ENCODE measurements at places on chromosomes 5 and 9. TPM values are rescaled to one million over a fixed set of nuclear protein-coding genes. Genes with fewer than 3 reads are reported as not detected.

GRCh38 chr9:73426269-73426668, 274.6 kb downstream of the ANXA1 start:
- H3K4me1 ChIP-seq: no peaks in the 10 kb centered on the region
- H3K27me3 ChIP-seq: no peaks in the 10 kb centered on the region
- H3K27ac ChIP-seq: no peak overlapping the region
- H3K4me3 ChIP-seq: no peak overlapping the region
- DNase-seq: no peak

Gene HACD4
- total RNA-seq: 13.5 TPM

DNA sequence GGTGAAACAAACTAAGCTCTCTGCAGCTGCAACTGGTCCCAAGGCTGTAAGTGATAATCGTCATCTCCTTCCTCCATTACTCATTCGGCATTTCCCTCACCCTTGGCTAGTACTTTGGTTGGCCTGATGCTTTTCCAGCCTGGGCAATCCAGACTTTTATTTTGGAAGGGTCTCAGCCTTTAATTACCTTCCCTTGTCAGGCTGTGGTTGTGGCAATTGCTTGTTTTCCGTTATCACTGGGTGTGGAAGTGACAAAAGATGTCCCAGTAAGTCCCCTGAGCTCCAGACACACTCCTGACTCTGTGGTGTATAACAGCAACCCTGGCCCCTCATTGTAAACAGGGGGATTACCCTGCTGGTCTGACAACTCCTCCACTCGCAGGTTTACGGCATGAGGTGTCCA, 6.3 kb upstream of the FAF2 start:
- H3K27me3 ChIP-seq: no peaks in the 10 kb centered on the region
- H3K36me3 ChIP-seq: no peaks in the 10 kb centered on the region
- H3K4me1 ChIP-seq: peaks cover 7% of the 10 kb centered on the region
- DNase-seq: no peak
- no peak overlapping the region for H3K4me3 ChIP-seq
- no peak overlapping the region for H3K27ac ChIP-seq

GRCh38 chr9:125524583-125525355, 182.2 kb downstream of the MAPKAP1 start:
- H3K4me1 ChIP-seq: peaks cover 31% of the 10 kb centered on the region
- H3K4me3 ChIP-seq: no peak overlapping the region
- no peaks in the 10 kb centered on the region for H3K27me3 ChIP-seq

- no peak for DNase-seq
- no peaks in the 10 kb centered on the region for H3K27me3 ChIP-seq
- H3K4me3 ChIP-seq: no peak overlapping the region
- H3K27ac ChIP-seq: no peak overlapping the region
- no peaks in the 10 kb centered on the region for H3K36me3 ChIP-seq
- H3K4me1 ChIP-seq: peaks cover 6% of the 10 kb centered on the region
Measured at GRCh38 chr9:133691626-133692363, 46.4 kb downstream of the SARDH start.

DNA sequence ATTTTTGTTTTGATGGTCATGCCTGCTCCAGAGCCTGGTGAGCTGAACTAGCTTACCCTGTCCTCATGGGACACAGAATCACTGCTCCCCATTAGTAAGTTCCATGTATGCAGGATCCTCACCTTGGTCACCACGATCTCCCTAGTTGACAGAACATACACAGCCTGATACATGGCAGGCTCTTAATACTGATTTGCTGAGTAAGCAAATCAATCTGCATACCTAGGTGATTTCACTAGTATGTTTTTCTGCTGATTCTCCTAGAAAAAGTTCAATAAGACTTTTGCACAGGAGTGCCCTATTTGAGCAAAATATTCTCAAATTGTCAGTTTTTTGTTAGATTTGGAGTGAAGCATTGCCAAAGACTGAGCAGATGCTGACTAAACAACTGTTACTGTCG, 113.7 kb downstream of the ACER2 start:
- H3K4me3 ChIP-seq: no peak overlapping the region
- no peaks in the 10 kb centered on the region for H3K4me1 ChIP-seq
- no peak overlapping the region for H3K27ac ChIP-seq

Gene PCDHGA7
- 1.9 TPM for total RNA-seq

- no peak for DNase-seq
- H3K27me3 ChIP-seq: no peaks in the 10 kb centered on the region
- no peak overlapping the region for H3K4me3 ChIP-seq
- no peaks in the 10 kb centered on the region for H3K36me3 ChIP-seq
- H3K27ac ChIP-seq: no peak overlapping the region
- H3K4me1 ChIP-seq: no peaks in the 10 kb centered on the region
Measured at GRCh38 chr5:67617051-67617450, 420.5 kb upstream of the CD180 start.

DNA sequence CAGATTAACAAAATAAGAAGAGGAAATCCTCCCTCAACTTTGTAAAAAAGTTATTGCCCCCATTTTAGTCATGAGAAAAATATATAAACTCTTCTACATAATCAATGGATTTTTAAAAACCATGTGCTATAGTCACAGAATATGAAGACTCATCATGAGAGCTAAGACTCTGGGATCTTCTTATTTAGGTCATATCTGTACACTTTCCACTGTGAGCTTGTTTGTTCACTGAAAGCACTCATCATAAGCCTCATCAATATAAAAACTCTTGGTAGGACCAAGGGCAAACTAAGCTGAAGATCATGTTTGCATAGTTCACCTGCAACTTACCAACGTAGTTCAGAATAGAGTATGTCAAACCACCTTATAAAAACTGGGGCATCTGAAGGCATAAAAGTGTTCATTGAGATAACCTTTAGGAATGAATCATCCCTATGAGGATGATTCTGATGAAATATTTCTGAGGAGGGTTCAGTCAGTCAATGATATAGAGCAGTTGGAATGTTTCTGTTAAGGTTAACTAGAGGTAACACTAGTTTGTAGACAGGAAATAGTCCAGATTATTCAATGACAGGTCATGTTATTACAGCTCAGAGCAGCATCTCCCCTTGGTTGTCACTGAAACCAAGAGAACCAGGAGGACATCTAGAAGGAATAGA, 289.9 kb upstream of the SMC2 start:
- no peak for DNase-seq
- no peaks in the 10 kb centered on the region for H3K27me3 ChIP-seq
- no peaks in the 10 kb centered on the region for H3K4me1 ChIP-seq
- no peak overlapping the region for H3K4me3 ChIP-seq
- H3K36me3 ChIP-seq: no peaks in the 10 kb centered on the region

Measured in lower lobe of right lung (tissue), 2 donors.